Stimulated activated CD8-positive, alpha-beta memory T cell treated with anti-CD3 and anti-CD28 coated beads, Interleukin-15, amount 100 ng/mL, for 4 hours (primary cell): ENCODE measurements at places on chromosomes 1 and 21.

- no peak for DNase-seq
Observed at GRCh38 chr21:26732432-26733221, 112.6 kb downstream of the ADAMTS1 start.

GRCh38 chr1:245276445-245276844 is 121.7 kb downstream of the KIF26B start:
- no peak for DNase-seq

- no peak for DNase-seq
Observed at GRCh38 chr1:235670157-235670776, 20.7 kb upstream of the GNG4 start.

- no peak for DNase-seq
Observed at GRCh38 chr1:114819869-114820268, 34.8 kb upstream of the SYCP1 start.

GRCh38 chr1:10022656-10023055 is 10.1 kb upstream of the UBE4B start:
- DNase-seq: no peak

DNA sequence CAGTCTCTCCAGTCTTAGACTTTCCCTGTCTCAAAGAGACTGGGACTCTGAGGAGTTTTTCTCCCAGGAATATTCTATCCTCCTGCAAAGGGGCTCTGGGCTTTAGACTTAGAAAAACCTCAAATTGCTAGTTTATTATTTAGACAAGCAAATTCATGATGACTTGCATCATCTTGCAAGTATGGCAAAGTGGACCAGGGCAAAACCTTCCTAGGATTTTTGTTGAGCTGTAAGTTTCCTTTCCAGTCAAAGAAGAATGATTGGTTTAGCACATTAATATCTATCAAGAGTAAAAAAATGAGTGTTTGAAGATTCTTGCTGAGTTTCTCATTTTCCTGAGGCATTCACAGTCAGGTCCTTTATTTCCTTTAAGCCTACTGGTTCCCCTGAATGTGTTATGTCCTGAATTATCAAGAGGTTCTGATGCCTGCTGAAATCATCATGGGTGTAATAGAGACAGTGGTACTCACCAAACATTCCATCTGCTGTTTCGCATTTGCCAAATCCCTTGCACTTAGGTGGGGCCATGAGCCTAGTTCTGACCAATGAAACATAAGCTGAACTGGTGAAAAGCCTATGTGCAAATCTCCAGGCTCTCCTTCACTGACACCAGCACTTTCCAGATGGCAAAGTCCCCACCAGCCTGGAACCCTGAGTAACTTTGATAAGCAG is 25.2 kb upstream of the SPAG17 start:
- no peak for DNase-seq

DNA sequence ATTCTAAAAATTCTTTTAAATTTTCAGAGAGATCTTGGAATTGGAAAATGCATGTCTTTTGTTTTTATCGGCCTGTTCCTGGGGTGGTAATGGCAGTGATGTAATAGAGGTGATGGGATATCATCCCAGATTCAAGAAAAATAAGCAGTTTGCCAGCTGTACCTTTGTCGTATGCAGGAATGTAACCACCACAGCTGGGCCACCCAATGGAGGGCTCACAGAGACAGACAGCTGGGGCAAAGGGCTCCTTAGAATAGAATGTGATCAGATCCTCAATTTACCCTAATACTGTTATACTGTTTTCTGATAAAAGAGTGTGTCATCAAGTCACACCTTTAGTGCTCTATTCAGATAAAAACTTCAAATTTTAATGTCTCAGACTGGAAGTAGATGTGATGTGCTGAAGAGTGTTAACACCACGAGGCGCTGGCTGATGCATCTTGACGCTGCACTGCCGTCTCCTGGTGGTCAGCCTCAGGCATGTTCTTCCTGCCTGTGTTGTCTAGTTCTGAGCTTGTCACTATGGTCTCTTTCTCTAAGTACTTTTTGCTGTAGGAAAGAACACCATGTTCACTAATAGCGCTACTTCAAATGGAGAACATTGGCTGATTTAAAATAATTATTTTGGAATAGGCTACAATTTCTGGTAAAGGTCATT is 78.8 kb downstream of the C1orf21 start:
- DNase-seq: no peak

GRCh38 chr1:162987866-162988265 is 81.3 kb upstream of the RGS4 start:
- DNase-seq: no peak

DNA sequence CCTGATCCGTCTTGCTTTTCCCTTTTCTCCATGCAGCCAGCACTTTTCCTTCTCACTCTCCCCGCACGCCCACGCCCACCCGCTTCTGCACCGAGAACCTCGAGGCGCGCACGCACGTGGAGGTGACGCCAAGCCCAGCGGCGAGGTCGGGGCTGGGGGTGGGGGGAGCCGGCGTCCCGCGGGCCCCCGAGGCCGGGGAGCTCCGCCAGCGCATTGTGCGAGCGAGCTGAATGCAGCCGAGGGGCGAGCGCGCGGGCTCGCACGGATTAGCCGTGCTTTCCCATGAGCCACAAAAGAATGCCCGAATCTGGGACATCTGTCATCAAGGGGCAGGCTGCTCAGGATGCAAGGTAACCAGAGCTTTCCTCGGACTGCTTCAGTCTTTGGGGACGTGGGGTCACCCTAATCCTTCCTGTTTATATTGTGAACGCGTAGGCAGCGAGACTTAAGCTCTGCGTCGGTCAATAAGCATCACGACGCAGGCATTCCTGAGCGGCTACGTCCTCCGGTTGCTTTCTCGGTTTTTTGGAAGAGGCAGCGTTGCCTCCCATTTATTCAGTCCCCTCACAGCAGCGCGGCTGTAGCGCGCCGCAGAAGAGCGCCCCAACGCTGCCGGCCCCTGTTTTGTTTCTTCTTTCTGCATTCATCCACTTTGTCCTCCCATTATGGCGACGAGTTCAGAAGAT is 67.3 kb upstream of the AKT3 start:
- DNase-seq: peak; percentile 5

DNA sequence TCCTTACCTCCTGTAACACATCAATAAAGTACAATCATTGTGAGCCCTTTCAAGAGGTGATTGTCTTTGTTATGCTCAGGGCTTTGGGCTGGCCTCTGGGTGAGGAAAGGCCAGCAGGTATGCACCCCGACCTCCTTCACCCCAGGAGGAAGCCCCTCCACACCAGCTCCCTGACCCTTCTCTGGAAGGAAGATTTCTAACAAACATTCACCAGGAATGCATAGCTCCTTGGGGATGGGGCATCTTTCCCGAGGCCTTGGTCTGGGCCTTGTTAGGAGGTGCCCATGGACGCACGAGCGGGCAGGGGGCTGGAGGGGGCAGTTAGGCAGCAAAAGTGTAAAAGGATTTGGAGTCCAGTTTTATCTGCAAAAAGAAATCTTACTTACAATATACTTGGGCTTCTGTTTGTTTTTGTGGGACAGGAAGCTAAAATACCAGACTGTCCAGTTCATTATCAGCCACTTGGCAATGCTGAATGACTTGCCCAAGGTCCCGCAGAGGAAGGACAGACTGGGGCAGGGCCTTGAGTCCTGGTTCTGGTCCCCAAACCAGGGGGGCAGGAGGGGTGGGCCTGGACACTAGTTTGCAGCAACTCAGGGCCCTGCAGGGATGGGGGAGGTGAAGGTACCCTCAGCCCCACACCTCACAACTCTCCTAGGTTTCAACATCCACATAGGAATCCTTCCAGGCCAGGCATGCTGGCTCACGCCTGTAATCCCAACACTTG is 10.1 kb downstream of the ZC3H12A start:
- no peak for DNase-seq

GRCh38 chr21:33229099-33229783 is 497 bp upstream of the IFNAR2 start:
- DNase-seq: no peak

DNA sequence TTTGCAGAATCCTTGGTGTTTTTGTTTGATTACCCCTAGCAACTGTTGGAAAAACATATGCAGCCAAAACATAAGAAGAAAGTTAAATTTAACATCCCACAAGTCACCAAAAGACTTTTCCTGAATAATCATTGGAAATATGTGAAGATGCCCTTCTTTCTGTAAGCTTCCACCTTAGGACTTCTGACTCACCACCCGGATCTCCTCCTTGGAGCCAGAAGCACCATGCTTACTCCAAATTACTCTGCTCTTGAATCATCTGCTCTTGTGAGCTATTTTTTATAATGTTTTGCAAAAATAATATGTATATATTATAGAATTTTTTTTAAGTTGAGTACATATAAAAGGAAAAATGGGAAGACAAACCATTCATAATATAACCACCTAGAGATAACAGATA is 391.7 kb downstream of the KCTD3 start:
- DNase-seq: no peak

GRCh38 chr1:175830500-175830899 is 87.1 kb upstream of the TNR start:
- no peak for DNase-seq

GRCh38 chr21:33289199-33289819 is 23.1 kb downstream of the IL10RB start:
- DNase-seq: no peak

- no peak for DNase-seq
Observed at GRCh38 chr1:37995751-37996345, 6.0 kb upstream of the SF3A3 start.

DNA sequence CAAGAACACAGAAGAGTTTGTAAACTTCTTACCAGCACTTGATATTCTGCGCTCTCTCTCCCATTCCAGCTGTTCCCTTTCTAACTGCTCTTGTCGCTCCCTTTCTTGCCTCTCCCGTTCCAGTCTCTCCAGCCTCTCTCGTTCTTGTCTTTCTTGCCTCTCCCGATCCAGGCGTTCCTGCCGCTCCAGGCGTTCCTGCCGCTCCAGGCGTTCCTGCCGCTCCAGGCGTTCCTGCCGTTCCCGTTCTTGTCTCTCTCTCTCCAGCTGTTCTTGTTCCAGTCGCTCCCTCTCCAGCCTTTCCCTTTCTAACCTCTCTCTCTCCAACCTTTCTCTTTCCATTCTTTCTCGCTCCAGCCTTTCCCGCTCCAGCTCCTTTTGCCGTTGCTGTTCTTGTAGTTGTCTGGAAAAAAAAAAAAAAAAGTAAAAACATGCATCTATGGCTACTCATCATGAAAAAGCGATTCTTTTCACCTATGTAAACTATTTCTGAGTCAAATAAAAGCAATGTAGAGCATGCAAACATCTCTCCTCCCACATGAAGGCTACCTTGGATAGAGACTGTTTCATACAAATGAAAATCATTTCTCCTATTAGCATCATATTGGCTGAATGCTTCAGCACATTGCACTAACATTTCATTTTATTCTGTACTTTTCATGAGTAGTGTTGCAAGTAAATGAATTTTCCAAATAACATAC is 91.5 kb upstream of the LBR start:
- no peak for DNase-seq

- DNase-seq: peak; percentile 80
Observed at GRCh38 chr1:203289281-203289981, 15.9 kb upstream of the BTG2 start.

- DNase-seq: no peak
Observed at GRCh38 chr1:206967096-206967849, 3.0 kb downstream of the FCAMR start.
